SW 1271 (cell line): ENCODE measurements at places on chromosomes 4 and X.

DNA sequence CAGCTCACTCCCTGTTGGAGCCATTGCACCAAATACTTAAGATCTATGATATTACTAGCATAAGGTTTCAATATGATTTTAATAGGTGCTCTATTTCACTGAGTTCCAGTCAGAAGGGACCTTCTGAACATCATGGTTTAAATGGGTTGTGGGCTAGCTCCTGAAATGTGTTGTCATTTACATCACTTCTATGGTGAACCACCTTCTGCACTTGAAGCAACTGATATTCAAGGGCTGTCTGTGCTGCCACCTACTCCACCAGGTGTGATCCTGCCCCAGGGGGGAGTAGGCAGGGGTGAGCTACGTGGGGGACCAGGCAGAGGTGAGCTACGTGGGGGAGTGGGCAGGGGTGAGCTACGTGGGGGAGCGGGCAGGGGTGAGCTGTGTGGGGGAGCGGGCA is 35.2 kb downstream of the RNF175 start:
- DNase-seq: no peak

GRCh38 chr4:125243789-125244397 is 70.9 kb upstream of the FAT4 start:
- DNase-seq: no peak

- no peak for DNase-seq
These were observed 1150.6 kb downstream of the FAT4 start for GRCh38 chr4:126465341-126465740.

DNA sequence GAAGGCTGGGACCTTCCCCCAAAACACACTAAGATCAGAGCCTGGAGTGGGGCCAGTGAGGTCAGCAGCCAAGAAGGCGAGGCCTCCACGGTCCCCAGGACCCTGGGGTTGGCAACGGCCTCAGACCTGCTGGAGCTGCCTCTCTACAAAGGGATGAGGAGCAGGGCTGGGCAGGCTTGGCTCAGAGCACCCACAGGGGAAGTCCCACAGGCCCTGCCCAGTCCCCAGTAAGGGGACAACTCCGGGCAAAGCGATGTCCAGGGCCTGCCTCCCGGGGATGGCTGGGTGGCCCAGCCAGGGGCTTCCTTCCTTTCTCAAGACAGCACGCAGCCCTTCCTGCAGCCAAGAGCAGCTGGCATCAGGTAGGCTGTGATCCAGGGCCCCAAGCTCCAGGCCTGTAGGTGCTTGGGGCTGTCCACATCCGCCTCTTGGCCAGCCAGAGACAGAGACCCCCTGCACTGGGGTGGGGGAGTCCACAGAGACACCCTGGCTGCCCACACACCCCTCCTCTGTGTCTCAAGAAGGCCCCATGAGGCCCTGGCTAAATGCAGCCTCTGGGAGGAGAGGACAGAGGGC is 5.7 kb downstream of the MXD4 start:
- no peak for DNase-seq

GRCh38 chr4:139710073-139710472 is 44.5 kb downstream of the MGST2 start:
- no peak for DNase-seq

- no peak for DNase-seq
These were observed 105.9 kb upstream of the ZFP42 start for GRCh38 chr4:187889651-187890050.

DNA sequence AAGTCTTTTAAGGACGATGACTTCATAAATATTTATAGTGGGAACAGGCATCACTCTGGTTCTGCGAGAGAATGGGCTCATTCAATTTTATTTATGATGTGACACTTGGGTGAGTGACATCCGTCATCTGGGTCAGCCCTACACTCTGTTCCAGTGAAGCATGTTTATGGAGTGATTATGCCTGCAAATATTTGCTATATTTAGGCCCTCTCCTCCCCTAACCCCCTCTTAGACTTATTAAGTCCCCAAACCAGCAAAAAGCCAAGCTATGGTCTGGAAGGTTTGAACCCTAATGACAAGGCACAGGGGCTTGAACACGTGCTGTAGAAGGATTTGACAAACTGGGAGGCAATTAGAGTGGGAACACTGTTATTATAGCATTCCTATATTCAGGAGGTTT is 55.9 kb downstream of the C4orf51 start:
- DNase-seq: no peak
